ENCODE measurements at places on chromosomes 2 and 18.

DNA sequence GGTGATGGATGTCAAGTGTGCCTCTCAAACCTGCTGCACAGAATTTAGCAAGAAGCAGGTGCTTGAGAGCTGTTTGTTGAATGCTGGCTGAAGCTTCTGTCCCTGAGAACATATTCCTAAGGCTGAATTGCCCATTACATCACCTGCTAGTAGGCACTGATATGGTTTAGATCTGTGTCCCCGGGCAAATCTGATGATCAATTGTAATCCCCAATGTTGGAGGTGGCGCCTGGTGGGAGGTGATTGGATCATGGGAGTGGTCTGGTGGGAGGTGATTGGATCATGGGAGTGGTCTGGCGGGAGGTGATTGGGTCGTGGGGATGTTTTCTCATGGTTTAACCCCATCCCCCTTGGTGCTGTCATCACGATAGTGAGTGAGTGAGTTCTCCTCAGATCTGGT lies 128.0 kb downstream of the HRH4 start:
- no peak for DNase-seq

DNA sequence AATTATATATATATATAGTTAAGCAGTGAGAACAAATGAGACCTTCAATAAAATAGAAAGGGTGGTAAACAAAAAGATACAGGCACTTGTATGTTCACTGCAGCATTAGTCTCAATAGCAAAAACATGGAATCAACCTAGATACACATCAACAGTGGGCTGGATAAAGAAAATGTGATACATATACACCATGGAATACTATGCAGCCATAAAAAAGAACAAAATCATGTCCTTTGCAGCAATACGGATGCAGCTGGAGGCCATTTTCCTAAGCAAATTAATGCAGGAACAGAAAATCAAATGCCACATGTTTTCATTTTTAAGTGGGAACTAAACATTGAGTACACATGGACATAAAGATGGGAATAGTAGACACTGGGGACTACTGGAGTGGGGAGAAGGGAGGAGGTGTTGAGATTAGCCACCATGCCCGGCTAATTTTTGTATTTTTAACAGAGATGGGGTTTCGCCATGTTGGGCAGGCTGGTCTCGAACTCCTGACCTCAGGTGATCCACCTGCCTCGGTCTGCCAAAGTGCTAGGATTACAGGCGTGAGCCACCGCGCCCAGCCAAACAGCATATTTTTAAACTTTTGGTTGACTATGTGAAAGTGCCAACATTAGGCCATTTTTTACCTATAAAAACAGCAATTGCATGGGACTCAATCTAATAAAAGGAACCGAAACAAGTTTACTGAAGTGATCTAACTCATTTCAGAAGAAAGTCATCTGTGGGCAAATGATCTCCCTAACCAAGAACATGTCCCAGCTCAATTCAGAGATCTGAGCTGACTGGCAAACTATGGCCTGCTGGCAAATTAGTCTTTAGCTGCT lies 23.7 kb downstream of the ICA1L start:
- no peak for DNase-seq

- no peak for DNase-seq
These were observed 88.1 kb downstream of the NDUFA10 start for GRCh38 chr2:239936838-239937581.

GRCh38 chr2:183162362-183162761 lies 38.1 kb downstream of the NUP35 start:
- DNase-seq, result no peak

- no peak for DNase-seq
These were observed 28.7 kb upstream of the RPRD1A start for GRCh38 chr18:36095936-36096519.

DNA sequence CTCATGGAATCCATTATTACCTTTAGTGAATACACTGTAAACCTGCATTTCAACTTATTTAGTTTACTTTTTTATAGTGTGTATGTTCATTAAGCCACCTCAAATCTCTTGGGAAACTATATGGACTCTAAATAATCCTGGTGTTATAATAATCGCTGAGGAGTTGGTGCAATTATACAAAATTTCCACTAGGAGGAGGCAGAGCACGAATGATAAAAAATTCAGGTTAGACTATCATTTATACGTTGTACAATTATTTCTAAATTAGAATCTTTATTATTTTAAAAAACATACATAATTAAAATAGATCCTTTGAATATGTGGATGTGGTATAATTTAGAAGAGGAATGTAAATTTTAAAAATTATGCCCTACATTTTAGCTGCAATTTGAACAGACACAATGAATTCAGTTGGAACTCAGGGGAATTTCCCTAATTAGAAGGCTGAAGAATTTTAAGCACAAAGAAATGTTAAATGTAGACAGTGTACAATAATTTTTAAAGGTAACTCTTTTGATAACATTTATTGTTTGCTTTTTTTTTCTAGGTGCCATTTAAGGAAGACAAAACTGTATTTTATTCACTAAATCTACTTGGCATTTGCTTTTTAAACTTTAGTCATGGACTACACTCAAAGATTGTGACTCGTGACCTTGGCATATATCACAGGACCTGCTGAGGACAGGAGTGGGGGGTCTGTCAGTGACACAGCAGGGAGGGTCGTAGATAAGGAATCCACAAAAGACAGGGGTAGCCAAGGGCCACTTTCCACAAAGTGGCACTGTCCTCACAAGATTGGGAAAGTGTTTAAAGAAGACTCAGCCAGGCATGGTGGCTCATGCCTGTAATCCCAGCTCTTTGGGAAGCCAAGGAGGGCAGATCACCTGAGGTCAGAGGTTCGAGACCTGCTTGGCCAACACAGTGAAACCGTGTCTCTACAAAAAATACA lies 45.5 kb downstream of the RAB12 start:
- no peak for DNase-seq

DNA sequence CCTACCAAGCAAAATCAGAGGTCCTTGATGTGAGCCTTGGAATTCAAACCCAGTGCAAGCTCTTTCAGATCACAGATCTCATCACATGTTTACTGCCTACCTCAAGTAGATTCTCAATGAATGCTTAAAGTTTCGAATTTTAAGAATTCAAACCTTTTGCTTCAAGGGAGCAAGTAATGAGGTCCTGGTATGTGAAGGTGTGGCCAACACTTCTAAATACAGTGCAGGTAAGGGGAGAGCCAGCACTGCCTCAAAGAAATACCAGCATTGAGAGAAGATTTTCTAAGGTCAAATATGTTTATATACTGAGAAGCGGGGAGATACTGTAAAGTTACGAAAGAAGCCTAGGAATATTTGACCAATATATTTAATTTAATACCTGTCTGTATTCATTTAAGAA lies 19.7 kb upstream of the RNF152 start:
- no peak for DNase-seq

DNA sequence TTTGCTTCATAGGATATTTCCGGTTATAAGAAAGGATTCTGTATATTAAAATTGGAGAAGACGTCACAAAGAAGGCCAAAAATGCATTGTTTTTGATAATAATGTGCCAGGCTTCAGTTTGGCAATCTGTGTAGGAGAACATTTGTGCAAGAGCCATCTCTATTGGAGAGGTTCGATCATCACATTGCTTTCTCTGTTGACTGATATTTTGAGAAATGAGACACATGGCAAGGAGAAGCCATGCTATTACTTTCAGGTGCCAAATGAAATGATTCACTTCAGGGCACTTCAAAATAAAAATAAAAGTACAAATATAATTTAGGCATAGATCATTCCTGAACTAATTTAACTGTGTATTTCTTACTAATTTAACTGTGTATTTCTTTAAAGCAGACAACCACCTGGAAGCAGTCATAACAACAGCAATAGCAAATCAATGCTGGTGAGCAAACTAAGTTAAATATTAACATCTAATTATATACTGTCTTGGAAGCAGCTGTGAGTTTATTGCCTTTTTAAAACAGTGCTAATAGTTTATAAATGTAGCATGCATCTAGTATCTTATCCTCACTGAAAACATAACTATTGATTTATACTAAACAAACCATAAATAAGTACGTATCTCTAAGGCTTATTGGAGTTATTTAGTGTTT lies 50.2 kb upstream of the CHST9 start:
- no peak for DNase-seq

GRCh38 chr2:133424876-133425275 lies 143.4 kb downstream of the NCKAP5 start:
- no peak for DNase-seq

- no peak for DNase-seq
These were observed 505.9 kb downstream of the EIPR1 start for GRCh38 chr2:2871480-2872308.

Measured in stimulated activated CD4-positive, alpha-beta T cell treated with anti-CD3 and anti-CD28 coated beads, Interleukin-1b, Interleukin-23, amount 100 ng/mL, for 1 hour (primary cell).